ENCODE measurements at places on chromosomes 16 and 17. TPM values are rescaled to one million over a fixed set of nuclear protein-coding genes. Genes with fewer than 3 reads are reported as not detected.
A peak's percentile ranks its signal among the peaks of the same experiment; 100 is the strongest.

DNA sequence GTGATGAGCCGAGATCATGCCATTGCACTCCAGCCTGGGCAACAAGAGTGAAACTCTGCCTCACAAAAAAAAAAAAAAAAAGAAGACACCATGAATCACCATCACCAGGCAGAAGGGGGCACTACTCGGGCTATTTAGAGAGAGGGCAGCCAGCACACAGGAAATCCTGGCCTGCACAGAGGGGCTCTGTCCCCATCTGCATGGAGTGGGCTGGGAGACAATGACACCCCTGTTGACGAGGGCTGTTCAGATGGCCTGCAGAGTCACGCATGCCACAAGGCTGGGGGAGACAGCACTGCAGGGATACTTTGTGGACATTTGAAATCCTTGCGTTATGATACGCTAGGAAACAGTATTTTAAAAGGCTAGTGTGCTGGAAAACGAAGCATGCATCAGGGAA, 48.3 kb downstream of the CUEDC1 start:
- H3K4me1 ChIP-seq = peaks cover 32% of the 10 kb centered on the region
- no peak overlapping the region for H3K27ac ChIP-seq
- no peak for DNase-seq

- no peaks in the 10 kb centered on the region for H3K36me3 ChIP-seq
- no peak overlapping the region for H3K27ac ChIP-seq
- no peaks in the 10 kb centered on the region for H3K27me3 ChIP-seq
- DNase-seq = no peak
Observed at GRCh38 chr17:2319051-2319450, 15.3 kb downstream of the SRR start.

GRCh38 chr17:66964930-66965800, 658 bp downstream of the CACNG4 start:
- no peaks in the 10 kb centered on the region for H3K4me1 ChIP-seq

DNA sequence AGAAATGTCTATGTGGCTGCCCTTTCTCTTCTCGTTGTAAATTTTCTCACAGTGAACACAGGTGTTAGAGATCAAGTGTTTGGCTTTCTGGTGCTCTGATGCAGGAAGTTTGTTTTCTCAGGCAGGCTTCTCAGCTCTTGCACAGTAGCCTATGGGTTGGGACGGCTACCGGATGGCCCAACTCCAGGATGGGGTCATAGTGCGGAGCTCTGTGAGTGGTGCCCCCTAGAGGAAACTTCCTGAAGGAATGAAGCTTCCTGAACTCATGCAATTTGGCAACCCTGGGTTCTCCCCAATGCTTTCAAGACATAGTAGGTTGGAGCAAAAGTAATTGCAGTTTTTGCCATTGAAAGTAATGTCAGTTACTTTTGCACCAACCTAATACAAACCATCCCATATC, 407.5 kb upstream of the HSBP1 start:
- H3K4me1 ChIP-seq = no peaks in the 10 kb centered on the region
- H3K27me3 ChIP-seq = peaks cover 13% of the 10 kb centered on the region
- no peak overlapping the region for H3K27ac ChIP-seq
- no peak overlapping the region for H3K4me3 ChIP-seq
- no peak for DNase-seq

The PDILT gene
- not detected for total RNA-seq

- no peak overlapping the region for H3K27ac ChIP-seq
- no peak overlapping the region for H3K4me3 ChIP-seq
- DNase-seq = peak; percentile 0
- no peaks in the 10 kb centered on the region for H3K27me3 ChIP-seq
Observed at GRCh38 chr16:19933740-19934139, 49.1 kb upstream of the GPRC5B start.

- no peak for DNase-seq
- no peaks in the 10 kb centered on the region for H3K27me3 ChIP-seq
- H3K36me3 ChIP-seq = no peaks in the 10 kb centered on the region
- no peak overlapping the region for H3K27ac ChIP-seq
- H3K4me3 ChIP-seq = no peak overlapping the region
Observed at GRCh38 chr16:84638231-84638806, 10.0 kb upstream of the KLHL36 start.

- no peak overlapping the region for H3K4me3 ChIP-seq
- no peaks in the 10 kb centered on the region for H3K36me3 ChIP-seq
- peak; percentile 46 for DNase-seq
- H3K27me3 ChIP-seq = no peaks in the 10 kb centered on the region
Observed at GRCh38 chr17:10294180-10294579, 78.6 kb downstream of the MYH13 start.

The GNAO1 gene
- 2.8 TPM for total RNA-seq

GRCh38 chr16:79794941-79795340, 194.4 kb upstream of the MAF start:
- DNase-seq = no peak
- H3K27me3 ChIP-seq = no peaks in the 10 kb centered on the region

DNA sequence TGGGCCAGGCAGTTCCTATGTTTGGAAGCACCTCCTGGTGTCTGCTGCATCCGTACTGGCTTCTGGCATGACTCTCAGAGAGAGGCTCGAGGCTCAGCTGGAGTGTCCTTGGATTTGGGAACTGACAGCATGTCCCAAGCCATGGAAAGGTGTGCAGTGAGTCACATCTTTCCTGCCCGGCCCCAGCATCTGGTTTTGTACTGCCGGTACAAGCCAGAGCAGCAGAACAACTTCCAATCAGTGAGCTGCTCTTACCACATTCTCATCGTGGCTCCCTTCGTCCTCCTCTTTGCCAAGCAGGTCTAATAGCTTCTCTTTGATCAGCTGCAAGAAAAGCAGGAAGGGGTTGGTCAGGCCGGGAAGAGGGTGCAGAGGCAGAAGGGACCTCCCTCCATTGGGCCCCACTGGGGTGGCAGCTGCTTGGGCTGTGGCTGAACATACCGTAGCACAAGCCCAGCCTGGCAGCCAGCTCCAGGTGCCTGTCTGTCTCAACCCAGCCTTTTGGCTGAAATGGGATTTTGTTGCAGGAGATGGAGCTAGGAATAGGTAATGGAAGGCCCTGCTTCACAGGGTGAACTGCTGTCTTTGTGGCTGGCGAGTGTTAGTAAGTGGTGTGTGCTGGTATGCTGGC, 24.2 kb downstream of the SPACA3 start:
- H3K4me3 ChIP-seq = no peak overlapping the region
- H3K36me3 ChIP-seq = no peaks in the 10 kb centered on the region
- no peak overlapping the region for H3K27ac ChIP-seq
- no peaks in the 10 kb centered on the region for H3K4me1 ChIP-seq
- no peaks in the 10 kb centered on the region for H3K27me3 ChIP-seq
- DNase-seq = no peak

GRCh38 chr17:50830994-50831393, 4.4 kb upstream of the WFIKKN2 start:
- no peak overlapping the region for H3K4me3 ChIP-seq
- DNase-seq = peak; percentile 15
- no peaks in the 10 kb centered on the region for H3K27me3 ChIP-seq
- H3K4me1 ChIP-seq = peaks cover 34% of the 10 kb centered on the region

GRCh38 chr17:63387656-63388340, 58.3 kb downstream of the CYB561 start:
- no peaks in the 10 kb centered on the region for H3K4me1 ChIP-seq
- no peak for DNase-seq
- H3K27me3 ChIP-seq = no peaks in the 10 kb centered on the region
- no peak overlapping the region for H3K27ac ChIP-seq

- H3K4me1 ChIP-seq = no peaks in the 10 kb centered on the region
- no peak overlapping the region for H3K27ac ChIP-seq
- peaks cover 8% of the 10 kb centered on the region for H3K27me3 ChIP-seq
Observed at GRCh38 chr17:58229881-58230280, 8.5 kb upstream of the LPO start.

The SLC16A11 gene
- total RNA-seq = 0.93 TPM

DNA sequence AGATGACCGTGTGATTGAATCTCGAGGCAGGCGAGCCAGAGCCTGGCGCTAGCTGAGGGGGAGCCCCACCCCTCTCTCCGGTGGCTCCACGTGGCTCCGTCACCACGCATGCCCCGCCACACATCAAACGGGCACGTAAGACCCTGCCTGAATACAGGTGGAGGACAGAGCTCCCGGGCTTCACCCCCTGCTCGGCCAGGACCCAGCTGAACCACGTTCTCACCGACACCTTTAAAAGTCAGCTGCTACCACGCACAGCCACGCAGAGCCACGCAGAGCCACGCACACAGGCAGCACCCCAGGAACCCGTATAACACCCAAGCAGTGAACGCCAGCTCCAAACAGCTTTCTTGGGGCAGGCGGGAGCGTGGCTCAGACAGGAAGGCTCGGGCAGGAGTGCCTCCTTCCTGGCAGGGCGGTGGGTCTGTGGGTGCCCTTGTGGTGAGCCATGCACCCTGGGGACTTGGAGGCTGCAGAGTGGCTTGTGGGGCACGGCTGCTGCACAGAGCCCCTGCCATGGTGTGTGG, 4.4 kb downstream of the TMEM204 start:
- H3K27ac ChIP-seq = no peak overlapping the region
- no peak overlapping the region for H3K4me3 ChIP-seq
- H3K36me3 ChIP-seq = no peaks in the 10 kb centered on the region
- H3K4me1 ChIP-seq = peaks cover 22% of the 10 kb centered on the region
- no peaks in the 10 kb centered on the region for H3K27me3 ChIP-seq

- no peaks in the 10 kb centered on the region for H3K4me1 ChIP-seq
- H3K36me3 ChIP-seq = no peaks in the 10 kb centered on the region
- DNase-seq = no peak
Observed at GRCh38 chr17:17443173-17443572, 33.6 kb upstream of the MED9 start.

GRCh38 chr17:45042346-45043120, 8.9 kb downstream of the DCAKD start:
- H3K4me1 ChIP-seq = no peaks in the 10 kb centered on the region
- no peak overlapping the region for H3K27ac ChIP-seq
- H3K27me3 ChIP-seq = no peaks in the 10 kb centered on the region
- H3K4me3 ChIP-seq = no peak overlapping the region
- DNase-seq = no peak

- no peak overlapping the region for H3K27ac ChIP-seq
- no peak overlapping the region for H3K4me3 ChIP-seq
- H3K27me3 ChIP-seq = no peaks in the 10 kb centered on the region
- no peaks in the 10 kb centered on the region for H3K36me3 ChIP-seq
- DNase-seq = no peak
Observed at GRCh38 chr17:55533608-55534007, 22.4 kb upstream of the SMIM36 start.

The KRTAP9-2 gene
- total RNA-seq = not detected

The ALDH3A1 gene
- total RNA-seq = 0.90 TPM

DNA sequence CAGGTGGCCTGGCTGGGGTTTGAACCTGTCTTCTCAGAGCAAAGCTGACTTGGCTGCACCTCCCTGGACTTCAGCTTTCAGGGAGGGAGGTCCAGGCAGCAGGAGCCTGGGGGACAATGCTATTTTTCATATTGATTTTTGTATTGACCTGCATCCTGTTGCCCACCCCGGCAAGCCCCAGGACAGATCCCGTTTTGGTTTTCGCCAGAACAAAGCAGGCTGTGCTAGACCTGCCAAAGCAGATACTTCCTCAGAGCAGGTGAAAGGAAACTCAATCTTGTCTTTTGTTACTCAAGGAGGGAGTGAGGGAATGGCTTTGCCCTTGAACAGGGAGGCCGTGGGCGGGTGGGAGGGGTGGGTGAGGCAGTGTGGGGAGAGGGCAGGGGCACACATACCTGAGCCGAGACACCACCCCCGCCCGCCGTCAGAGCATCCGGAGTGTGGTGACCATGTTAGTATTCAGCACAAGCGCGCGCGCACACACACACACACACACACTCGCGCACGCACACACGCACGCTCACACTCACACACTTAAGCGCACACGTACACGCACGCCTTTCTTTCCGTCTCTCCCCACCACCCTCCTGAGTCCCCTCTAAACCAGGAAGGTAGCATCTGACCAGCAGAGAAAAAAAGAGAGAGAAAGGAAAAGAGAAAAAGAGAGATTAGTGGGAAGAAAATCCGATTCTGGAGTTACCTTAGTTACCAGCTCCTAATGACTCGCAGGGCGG, 59.5 kb downstream of the RAI1 start:
- H3K36me3 ChIP-seq = no peaks in the 10 kb centered on the region
- no peaks in the 10 kb centered on the region for H3K27me3 ChIP-seq
- H3K4me3 ChIP-seq = no peak overlapping the region
- DNase-seq = peak; percentile 59
- peaks cover 54% of the 10 kb centered on the region for H3K4me1 ChIP-seq

DNA sequence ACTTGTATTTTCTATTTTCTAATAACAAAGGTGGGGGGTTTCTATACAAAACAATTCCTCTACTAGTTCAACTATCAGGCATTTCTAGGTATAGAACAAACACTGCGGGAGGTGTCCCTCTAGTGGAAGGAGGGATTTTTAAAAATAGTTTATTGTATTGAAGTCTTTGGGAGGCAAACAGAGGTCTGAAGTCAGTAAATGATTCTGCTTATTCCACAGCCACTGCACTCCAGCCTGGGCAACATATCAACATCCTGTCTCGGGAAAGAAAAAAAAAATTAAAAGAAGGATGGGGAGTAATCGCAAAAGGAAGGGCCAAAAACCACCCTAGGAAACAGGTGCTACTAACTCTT, 648 bp upstream of the ERCC4 start:
- H3K36me3 ChIP-seq = no peaks in the 10 kb centered on the region
- no peak overlapping the region for H3K4me3 ChIP-seq
- no peaks in the 10 kb centered on the region for H3K27me3 ChIP-seq

GRCh38 chr17:40524243-40524965, 23.0 kb upstream of the TNS4 start:
- no peaks in the 10 kb centered on the region for H3K36me3 ChIP-seq
- no peaks in the 10 kb centered on the region for H3K27me3 ChIP-seq
- H3K4me1 ChIP-seq = no peaks in the 10 kb centered on the region
- H3K27ac ChIP-seq = no peak overlapping the region

DNA sequence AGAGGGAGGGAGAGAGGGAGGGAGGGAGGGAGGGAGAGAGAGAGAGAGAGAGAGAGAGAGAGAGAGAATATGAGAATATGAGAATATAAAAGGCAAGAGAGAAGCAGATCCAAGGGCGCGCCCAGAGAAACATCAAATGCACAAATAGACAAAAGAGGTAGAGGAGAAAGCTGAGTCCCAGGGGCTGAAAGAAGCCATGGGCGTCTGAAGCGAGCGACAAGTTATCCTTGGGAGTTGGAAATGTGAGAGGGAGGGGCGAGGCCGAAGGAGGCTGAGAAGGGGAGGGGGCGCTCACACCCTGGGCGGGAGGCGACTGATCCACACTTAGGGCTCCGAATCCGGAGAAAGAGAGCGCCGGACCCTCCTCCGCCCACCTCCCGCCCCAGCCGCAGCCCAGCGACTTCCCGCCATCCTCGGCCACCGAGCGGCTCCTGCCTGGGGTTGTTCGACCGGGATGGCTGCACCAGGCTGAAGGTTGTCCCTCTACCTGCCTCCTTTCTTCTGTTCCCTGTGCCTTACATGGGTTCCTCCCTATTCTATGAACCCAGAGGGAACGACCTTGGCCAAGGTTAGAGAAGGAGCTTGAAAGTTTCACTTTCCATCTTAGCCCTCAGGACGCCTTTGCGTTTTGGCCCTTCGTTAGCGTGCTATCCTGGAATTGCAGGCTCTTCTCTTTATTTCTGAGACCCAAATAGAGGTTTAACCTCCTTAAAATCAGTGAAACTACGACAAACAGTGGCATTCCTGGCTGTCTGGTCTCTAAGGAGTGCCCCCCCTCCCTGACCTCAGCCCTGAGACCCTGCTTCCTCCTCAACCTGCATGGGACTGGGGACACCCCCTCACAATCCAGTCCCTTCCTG, 21.2 kb upstream of the HOXB9 start:
- H3K4me1 ChIP-seq = no peaks in the 10 kb centered on the region
- no peaks in the 10 kb centered on the region for H3K36me3 ChIP-seq
- H3K27ac ChIP-seq = no peak overlapping the region
- H3K27me3 ChIP-seq = peaks cover 85% of the 10 kb centered on the region
- H3K4me3 ChIP-seq = peak overlapping the region; percentile 18
- no peak for DNase-seq

The STAC2 gene
- total RNA-seq = not detected
